ENCODE measurements at places on chromosomes 2 and 18. TPM values are rescaled to one million over a fixed set of nuclear protein-coding genes. Genes with fewer than 3 reads are reported as not detected.

- no peak overlapping the region for H3K4me3 ChIP-seq
- DNase-seq, result peak; percentile 45
- H3K27ac ChIP-seq, result peak overlapping the region; percentile 57
- no peaks in the 10 kb centered on the region for H3K27me3 ChIP-seq
- peaks cover 47% of the 10 kb centered on the region for H3K4me1 ChIP-seq
These were observed 89.2 kb downstream of the DOCK10 start for GRCh38 chr2:224952936-224953657.

- no peak for DNase-seq
- H3K4me3 ChIP-seq, result no peak overlapping the region
- H3K4me1 ChIP-seq, result no peaks in the 10 kb centered on the region
- no peaks in the 10 kb centered on the region for H3K36me3 ChIP-seq
- no peak overlapping the region for H3K27ac ChIP-seq
- H3K27me3 ChIP-seq, result no peaks in the 10 kb centered on the region
These were observed 281.4 kb upstream of the KCNH7 start for GRCh38 chr2:163119966-163120365.

GRCh38 chr2:239092571-239093294, 244.8 kb downstream of the TWIST2 start:
- no peak for DNase-seq
- H3K36me3 ChIP-seq, result peaks cover 52% of the 10 kb centered on the region
- no peaks in the 10 kb centered on the region for H3K27me3 ChIP-seq
- no peak overlapping the region for H3K4me3 ChIP-seq
- no peak overlapping the region for H3K27ac ChIP-seq

DNA sequence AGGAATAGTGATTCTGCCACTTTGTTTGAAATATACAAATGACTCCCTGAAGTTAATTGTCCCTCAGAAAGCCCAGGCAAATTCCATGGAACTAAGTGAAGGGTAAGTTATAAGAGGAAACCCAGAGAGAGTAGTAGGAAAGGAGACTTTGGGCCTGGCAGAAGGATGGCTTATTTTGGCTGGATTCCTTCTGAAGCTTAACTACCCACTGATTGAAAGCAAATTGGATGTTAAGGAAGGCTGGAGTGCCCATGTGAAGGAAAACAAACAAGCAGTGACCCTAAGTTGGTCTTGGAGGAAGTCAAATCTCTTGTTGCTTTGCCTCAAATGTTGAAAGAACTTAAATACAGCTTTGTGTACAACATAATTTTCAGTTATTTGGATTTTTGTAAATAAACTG, 1106.4 kb upstream of the ZEB2 start:
- DNase-seq, result no peak
- H3K4me3 ChIP-seq, result no peak overlapping the region
- H3K4me1 ChIP-seq, result no peaks in the 10 kb centered on the region
- no peak overlapping the region for H3K27ac ChIP-seq
- H3K36me3 ChIP-seq, result no peaks in the 10 kb centered on the region

- no peaks in the 10 kb centered on the region for H3K36me3 ChIP-seq
- DNase-seq, result no peak
- H3K27ac ChIP-seq, result no peak overlapping the region
These were observed 8.1 kb downstream of the KYNU start for GRCh38 chr2:142885543-142885942.

DNA sequence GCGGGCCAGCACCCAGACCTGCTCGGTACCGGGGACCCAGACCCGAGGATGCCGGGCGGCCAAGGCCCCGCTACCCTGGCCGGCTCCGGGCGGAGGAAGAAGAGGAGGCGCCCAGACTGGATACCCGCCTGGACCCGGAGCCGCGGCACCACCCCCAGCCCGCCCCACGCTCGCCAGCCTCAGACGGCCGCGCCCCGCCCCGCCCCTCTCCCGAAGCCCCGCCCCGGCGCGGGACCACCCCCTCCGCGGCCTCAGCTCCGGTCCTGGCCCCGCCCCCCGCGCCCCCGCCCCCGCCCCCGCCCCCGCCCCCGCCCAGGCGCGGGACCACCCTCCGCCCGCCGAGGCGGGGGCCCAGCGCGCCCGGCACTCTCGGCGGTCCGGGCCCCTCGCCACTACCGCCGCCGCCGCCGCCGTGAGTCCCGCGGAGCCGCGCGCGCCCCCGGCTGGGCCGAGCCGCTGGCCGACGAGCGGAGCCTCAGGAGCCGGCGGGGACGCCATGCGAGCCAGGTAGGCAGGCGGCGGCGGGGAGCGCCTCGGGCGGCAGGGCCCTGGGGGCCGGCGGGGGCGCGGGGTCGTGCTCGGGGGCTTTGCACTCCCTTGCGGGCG, at the start of gene SH3BP4:
SH3BP4 (plus strand) TSS at position 354 of the 606 bp plus-strand sequence. CDS start 82,986 bp downstream, outside the sequence.
- H3K4me3 ChIP-seq, result peak within 1 kb of the TSS; percentile 16
- no peak within 1 kb of the TSS for H3K27ac ChIP-seq

Gene RESP18
- total RNA-seq, result not detected

DNA sequence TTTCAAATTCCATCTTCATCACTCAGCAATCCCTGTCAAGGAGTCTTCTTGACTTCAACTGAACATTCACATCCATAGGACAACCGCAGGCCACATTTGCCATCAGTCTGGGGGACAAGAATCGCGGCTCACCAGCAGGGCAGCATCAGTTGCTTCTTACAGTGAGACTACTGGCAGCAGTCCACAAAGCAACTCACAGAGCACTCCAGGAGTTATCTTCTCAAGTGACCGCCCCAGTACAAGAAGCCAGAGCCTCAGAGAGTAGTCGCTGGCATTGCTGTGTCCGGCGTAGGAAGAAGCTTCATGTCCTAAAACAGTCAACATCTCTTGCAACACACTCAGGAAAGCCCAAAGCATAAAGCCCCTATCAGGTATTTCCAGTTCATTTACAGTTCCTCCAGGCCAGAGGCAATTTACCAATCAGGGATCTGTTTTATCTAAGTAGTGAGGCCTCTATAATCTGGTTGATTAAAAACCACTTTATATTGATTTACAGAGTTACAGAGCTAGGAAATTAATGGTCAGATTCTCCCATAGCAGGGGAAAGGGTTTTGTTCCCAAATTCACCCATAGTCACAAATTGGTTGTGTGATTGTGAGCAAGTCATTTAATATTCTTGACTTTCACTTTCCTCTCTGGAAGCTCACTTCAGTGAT, 177.3 kb downstream of the NBAS start:
- no peaks in the 10 kb centered on the region for H3K4me1 ChIP-seq
- H3K4me3 ChIP-seq, result no peak overlapping the region
- no peak for DNase-seq
- H3K27ac ChIP-seq, result no peak overlapping the region

- H3K4me1 ChIP-seq, result peaks cover 10% of the 10 kb centered on the region
- H3K27ac ChIP-seq, result no peak overlapping the region
- H3K4me3 ChIP-seq, result no peak overlapping the region
- H3K27me3 ChIP-seq, result no peaks in the 10 kb centered on the region
These were observed 52.7 kb downstream of the LBH start for GRCh38 chr2:30283931-30284565.

Gene ASB18
- not detected for total RNA-seq

- DNase-seq, result no peak
- no peaks in the 10 kb centered on the region for H3K27me3 ChIP-seq
- no peaks in the 10 kb centered on the region for H3K36me3 ChIP-seq
- no peaks in the 10 kb centered on the region for H3K4me1 ChIP-seq
- no peak overlapping the region for H3K4me3 ChIP-seq
- no peak overlapping the region for H3K27ac ChIP-seq
These were observed 62.8 kb downstream of the GALNT14 start for GRCh38 chr2:31075431-31075830.

DNA sequence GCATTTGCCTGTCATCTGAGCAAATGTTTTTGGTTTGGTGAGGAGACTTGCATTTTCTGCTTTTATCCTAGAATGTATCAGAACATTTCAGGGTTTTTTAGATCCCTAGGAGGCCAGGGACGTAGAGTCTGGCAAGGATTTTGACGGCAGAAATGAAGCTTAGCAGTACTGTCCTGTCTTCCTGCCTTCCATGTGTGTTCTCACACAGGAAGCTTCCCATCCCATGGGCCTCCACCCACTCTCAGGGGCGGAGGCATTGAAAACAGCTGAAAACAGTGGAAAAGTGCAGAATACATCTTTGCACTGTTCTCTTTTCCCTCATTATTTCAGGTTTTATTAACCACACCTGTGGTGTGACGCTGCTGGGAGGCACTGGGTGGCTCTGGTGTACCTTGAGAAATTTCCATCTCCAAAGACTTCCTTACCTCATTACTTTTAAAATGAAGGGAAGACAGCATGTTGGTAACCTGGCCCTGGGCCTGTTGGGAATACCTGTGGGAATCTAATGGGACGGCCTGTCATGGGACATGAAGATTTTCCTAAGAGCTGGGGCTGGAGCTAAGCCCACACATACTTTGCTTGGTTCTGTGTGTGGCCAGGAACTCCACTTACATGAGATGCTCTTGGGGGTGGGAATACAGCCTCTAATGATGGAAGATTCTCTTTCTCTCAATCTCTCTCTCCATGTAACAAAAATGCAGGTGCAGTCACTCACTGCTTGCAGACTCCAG, 20.5 kb downstream of the PCARE start:
- H3K4me3 ChIP-seq, result no peak overlapping the region
- no peak for DNase-seq
- no peaks in the 10 kb centered on the region for H3K36me3 ChIP-seq
- H3K4me1 ChIP-seq, result no peaks in the 10 kb centered on the region

Gene FAM124B
- 1.1 TPM for total RNA-seq

GRCh38 chr2:130820279-130820861, 16.3 kb upstream of the ARHGEF4 start:
- H3K4me1 ChIP-seq, result peaks cover 23% of the 10 kb centered on the region
- no peak overlapping the region for H3K4me3 ChIP-seq
- H3K27ac ChIP-seq, result no peak overlapping the region

DNA sequence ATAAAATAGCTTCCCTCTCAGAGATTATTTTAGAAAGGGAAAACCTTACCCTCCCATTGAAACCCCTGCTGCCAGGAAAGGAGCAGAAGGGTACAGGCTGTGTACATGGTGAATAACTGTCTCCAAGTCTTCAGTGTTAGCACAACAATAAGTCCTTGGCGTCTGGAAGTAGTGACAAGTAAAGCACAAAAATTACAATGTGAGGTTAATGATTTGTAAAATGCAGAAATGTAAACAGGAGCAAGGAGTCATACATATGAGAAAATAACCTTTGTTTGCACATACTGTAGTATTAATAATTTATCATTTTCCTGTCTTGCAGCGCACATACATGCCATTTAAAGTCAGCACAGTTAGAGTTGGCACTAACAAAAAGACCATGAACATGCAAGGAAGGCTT, 40.5 kb downstream of the ABHD3 start:
- H3K4me1 ChIP-seq, result no peaks in the 10 kb centered on the region
- DNase-seq, result no peak
- H3K4me3 ChIP-seq, result no peak overlapping the region
- H3K27ac ChIP-seq, result no peak overlapping the region
- H3K36me3 ChIP-seq, result peaks cover 28% of the 10 kb centered on the region
- no peaks in the 10 kb centered on the region for H3K27me3 ChIP-seq

- H3K36me3 ChIP-seq, result no peaks in the 10 kb centered on the region
- no peaks in the 10 kb centered on the region for H3K27me3 ChIP-seq
- H3K4me3 ChIP-seq, result no peak overlapping the region
- no peak overlapping the region for H3K27ac ChIP-seq
- DNase-seq, result no peak
These were observed 111.4 kb downstream of the SOX11 start for GRCh38 chr2:5803547-5803946.

DNA sequence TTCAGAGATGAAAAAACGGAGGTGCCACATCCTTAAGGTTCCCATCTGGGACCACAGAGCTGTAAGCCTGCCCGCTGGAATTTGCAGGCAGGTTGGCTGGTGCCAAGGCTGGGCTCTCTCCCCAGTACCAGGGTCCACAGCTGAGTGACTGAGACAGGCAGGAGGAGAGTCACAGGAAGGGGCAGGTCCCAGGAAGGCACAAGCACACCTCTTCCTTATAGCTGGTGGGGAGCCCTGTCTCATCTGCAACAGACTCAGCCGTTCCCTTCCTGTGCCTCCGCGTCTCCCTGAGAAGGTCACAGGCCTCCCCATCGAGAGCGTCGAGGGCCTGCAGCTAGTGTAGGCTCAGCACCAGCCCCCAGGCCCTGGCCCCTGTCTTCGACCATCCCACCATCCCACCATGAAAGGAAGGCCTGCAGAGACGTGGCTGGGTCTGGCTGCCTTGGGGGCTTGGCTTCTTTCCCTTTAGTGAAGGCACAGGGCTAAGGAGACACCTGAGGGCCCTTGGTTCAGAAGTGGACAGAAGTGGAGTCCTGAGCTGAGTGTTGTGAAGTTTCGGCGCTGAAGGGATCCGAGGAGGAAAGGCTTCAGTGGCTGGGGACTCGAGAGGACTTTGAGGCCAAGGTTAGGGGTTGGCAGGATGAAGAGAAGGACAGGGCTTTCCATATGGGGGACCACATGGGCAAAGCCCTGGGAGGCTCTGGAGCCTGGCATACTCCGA, 26.8 kb downstream of the GLI2 start:
- no peaks in the 10 kb centered on the region for H3K4me1 ChIP-seq
- no peak overlapping the region for H3K4me3 ChIP-seq
- no peaks in the 10 kb centered on the region for H3K36me3 ChIP-seq
- no peak overlapping the region for H3K27ac ChIP-seq
- no peak for DNase-seq
